ENCODE measurements at places on chromosomes 3 and 15. TPM values are rescaled to one million over a fixed set of nuclear protein-coding genes. Genes with fewer than 3 reads are reported as not detected.

The C15orf39 gene
- 27.3 TPM for total RNA-seq

The CYP1A1 gene
- total RNA-seq = not detected

GRCh38 chr3:110625201-110625747 is 446.3 kb upstream of the NECTIN3 start:
- DNase-seq = no peak

- no peak for DNase-seq
Observed at GRCh38 chr3:10625323-10625722, 119.9 kb upstream of the ATP2B2 start.

GRCh38 chr3:59998058-59998457 is 948.2 kb upstream of the CFAP20DC start:
- no peak for DNase-seq

GRCh38 chr15:61654002-61654740 is 406.1 kb downstream of the VPS13C start:
- peak; percentile 63 for DNase-seq
